T-helper 17 cell (primary cell): ENCODE measurements at places on chromosomes 5 and 9.

DNA sequence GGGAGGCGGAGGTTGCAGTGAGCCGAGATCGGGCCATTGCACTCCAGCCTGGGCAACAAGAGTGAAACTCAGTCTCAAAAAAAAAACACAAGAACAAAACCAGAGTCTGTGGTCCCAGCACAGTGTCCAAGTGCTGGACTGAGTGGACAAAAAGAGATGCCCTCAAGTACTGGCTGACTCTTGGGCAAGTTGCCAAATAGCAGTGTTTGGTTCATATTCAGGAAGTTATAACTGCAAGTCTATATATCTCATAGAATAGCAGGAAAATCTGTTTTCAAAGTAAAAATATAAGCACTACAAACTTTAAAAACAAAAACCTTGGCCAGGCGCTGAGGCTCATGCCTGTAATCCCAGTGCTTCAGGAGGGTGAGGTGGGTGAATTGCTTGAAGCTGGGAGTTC is 7.3 kb downstream of the HABP4 start:
- no peak for DNase-seq

- no peak for DNase-seq
Measured at GRCh38 chr5:51398875-51399642, 15.8 kb downstream of the ISL1 start.

- no peak for DNase-seq
Measured at GRCh38 chr5:67234671-67235176, 38.1 kb upstream of the CD180 start.

- no peak for DNase-seq
Measured at GRCh38 chr5:102306121-102306520, 10.0 kb upstream of the SLCO4C1 start.

DNA sequence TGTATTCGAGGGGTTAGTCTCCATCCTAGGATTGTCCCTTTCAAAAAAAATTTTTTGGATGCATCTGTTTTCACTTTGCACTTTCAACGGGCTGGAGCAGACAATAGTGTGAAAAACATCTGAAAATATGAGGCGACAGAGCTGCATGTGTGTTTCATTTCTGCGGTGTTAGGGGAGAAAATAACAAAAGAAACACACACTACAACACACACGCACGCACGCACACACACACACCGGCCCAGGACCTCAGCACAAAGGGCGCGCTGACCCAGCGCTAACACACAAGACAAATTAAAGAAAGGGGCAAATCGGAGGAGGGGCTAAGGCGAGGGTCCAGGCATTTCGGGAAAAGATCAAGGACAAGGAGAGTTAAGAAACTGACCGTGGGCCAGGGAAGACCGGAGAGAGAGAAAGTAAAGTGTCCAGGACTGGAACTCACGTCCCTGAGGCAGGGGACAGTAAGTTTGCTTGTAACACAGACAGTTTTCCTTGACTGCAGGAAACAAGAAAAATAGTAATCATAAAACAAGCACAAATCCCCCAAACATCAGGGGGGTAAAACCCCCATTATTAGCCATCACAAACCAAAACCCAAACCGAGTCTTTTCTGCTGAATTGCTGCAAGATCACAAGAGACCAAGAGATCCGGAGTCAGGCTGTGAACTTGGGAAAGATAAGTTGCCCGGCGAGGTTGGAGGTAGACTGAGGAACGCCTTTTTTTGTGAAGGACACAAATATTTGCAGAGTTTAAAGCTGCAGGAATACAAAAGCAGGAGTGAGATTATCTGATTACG is 302.1 kb downstream of the PARP8 start:
- DNase-seq = no peak

- DNase-seq = no peak
Measured at GRCh38 chr9:27335075-27335474, 38.1 kb upstream of the EQTN start.

DNA sequence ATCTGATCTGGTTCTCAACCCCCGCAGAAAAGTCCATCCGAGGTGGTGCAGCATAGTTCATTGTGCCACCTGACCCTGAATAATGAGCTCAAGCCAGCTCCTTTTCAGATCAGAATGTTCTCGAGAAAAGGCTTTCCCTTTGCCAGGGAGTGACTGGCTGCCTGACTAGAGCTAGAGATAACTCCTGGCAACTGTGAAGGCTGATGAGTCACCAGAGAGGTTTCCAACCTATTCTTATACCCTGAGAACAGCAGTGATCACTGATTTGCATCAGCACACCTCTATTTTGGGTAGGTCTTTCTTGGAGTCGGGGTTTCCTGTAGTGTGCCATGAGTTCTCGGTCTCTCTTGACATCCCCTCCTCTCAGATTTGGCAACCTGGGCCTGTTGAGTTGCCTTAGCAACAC is 127.9 kb downstream of the PIK3R1 start:
- no peak for DNase-seq

DNA sequence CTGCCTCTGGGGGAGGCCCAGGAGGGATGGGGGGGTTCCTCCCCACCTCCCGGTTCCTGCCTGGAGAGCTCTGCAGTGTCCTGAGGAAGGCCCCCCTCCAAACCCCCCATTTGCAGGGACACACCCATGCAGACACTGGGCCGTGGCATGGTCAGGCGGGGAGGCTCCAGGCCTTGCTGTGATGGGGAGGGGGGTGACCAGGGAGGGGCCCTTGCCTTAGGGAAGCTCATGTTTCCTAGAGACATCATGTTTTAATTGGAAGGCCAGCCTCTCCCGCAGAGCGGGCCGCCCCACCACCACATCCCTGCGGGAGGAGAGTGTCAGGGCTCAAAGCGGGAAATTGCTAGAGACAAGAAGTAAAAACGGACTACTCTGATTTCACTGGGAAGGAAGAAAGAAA is 12.0 kb downstream of the PRRX2 start:
- no peak for DNase-seq

DNA sequence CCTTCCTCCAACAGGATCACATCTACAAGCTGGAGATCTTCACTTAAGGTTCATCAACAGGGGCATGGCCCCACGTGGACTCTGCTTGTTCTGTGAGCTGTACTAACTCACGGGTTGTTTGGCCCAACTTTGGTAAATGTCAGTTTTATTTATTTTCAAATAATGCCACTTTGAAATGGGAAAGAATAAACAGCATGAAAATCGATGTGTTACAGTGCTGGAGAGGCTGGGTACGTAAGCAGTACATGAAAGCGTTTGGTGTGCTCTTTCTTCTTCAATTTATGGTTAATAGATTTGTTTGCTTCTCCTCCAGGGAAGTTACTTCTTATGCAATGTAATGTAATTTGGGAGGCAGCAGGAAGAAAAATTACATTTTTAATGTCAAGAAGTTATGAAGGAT is 389.9 kb upstream of the DAP start:
- no peak for DNase-seq

GRCh38 chr5:2801577-2802525 is 50.4 kb upstream of the IRX2 start:
- no peak for DNase-seq

GRCh38 chr9:127390248-127390545 is 6.8 kb upstream of the SLC2A8 start:
- no peak for DNase-seq

DNA sequence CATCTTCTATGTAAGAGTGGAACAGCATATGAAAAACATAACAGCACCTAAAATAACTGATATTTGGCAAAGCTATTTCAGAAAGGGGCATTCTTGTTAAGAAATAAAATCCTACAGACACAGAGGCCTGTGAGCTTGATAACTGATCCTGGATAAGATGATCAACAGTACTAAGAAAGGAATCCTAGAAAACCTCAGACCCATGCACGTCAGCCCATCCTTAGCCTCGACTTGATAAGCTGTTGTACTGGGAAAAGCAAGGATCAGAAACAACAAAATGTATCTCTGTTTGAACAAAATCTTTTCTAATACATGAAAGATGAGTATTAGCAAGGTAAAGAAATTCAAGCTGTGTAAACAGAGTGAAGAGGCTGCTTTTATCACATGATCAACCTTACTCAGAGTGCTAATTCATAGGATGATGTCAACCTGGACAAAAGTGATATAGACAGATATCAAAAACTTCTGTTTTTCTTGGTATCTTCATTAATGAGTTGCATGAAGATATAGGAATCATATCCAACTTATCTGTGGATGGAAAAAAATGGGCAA is 15.2 kb downstream of the LIFR start:
- no peak for DNase-seq

- DNase-seq = no peak
Measured at GRCh38 chr5:125926172-125926571, 497.0 kb upstream of the GRAMD2B start.

DNA sequence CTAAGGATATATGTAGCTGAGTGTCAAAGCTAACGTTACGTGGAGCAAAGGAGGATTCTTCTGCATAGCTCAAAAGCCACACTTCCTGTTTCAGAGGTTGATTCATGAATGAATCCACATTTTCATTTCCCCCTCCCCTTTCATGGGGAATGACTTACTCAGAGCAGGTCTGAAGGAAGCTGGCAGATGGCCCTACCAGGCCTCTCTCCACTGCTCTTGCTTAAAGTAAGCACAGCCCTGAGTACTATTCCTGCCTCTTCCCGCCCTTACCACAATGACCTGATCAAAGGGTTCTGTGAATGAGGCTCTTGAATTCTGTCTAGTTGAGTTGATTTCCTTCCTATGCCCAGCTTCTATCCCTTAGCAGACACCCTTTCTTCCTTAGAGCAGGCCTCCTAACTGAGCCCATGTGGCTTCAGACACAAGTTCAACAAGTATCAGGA is 6.3 kb downstream of the IGIP start:
- DNase-seq = no peak

DNA sequence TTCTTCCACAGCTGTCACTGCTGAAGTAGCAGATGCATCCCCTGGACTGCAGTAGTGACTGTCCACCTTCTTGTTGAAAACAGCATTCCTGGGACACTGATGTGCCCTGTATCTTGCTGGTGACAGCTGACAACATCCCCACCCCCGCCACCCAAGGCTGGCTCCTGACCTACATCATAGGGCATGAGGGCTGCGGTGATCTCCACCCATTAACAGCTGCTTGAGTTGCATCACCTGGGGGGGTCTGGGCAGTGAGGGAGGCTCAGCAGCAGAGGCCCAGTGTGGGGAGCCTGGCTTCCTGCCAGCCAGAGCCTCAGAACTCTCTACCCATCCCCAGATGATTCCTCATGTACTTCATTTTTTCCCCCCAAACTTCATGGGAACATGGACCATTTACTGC is 4.1 kb downstream of the PRUNE2 start:
- DNase-seq = no peak

DNA sequence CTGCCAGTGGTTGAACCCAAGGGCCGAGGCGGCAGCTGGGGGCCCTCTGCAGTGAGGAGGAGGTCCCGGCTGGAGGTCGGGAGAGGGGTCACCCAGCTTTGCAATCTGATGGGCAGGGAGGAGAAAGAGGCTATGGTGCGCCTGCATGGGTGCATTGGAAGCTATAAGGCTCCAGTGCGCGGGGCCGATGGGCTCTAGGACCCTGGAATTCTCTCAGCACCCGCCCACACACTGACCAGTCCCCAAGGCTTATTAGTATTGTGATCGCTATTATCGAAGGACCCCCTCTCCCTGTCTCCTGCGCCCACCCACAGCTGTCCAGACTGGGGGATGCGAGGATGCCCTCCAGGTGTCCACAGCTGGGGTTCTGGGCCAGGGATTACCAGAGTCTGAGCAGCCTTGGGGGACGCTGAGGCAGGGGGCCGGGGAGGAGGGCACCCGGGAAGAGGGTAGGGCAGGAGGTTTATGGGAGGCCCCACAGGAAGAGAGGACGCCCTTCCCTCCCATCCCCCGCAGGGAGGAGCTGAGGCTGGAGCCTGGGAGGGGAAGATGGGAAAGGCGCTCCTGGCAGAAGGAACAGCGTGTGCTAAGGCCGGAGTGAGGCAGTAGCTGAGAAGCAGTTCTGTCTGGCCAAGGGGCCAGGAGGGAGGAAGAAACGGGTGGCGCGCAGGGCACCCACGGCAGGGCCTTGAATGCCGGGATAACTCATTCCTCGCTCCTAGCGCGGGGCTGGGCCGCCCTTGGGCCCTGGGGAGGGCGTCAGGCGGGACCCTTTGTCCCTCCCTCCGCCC is 24.2 kb downstream of the C9orf50 start:
- no peak for DNase-seq

- no peak for DNase-seq
Measured at GRCh38 chr5:32933692-32934091, 222.6 kb downstream of the NPR3 start.

GRCh38 chr5:31825518-31826068 is 186.7 kb downstream of the PDZD2 start:
- DNase-seq = no peak

- DNase-seq = no peak
Measured at GRCh38 chr5:36728697-36729543, 122.5 kb downstream of the SLC1A3 start.

GRCh38 chr9:129408535-129409215 is 212.2 kb downstream of the C9orf50 start:
- no peak for DNase-seq

DNA sequence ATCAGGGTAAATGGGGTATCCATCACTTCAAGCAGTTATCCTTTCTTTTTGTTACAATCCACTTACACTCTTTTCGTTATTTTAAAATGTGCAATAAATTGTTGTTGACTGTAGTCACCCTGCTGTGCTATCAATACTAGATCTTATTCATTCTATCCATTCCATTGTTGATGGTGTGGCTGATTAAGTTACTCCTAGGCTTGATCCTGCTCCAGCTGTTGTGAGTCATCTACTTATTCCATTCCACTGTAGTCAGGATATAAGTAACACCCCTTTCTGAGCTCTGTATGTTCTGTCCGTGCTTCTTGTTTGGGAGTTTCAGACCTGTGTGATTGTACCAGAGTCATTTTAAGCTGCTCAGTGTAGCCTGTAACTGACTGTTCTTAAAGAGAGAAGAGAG is 122.5 kb upstream of the RUSC2 start:
- no peak for DNase-seq
